ENCODE measurements at places on chromosomes 16 and 17.
A peak's percentile ranks its signal among the peaks of the same experiment; 100 is the strongest.

- no peak for DNase-seq
- H3K27ac ChIP-seq = peak overlapping the region; percentile 33
- H3K27me3 ChIP-seq = no peaks in the 10 kb centered on the region
Observed at GRCh38 chr16:11677451-11677951, 9.2 kb downstream of the SNN start.

DNA sequence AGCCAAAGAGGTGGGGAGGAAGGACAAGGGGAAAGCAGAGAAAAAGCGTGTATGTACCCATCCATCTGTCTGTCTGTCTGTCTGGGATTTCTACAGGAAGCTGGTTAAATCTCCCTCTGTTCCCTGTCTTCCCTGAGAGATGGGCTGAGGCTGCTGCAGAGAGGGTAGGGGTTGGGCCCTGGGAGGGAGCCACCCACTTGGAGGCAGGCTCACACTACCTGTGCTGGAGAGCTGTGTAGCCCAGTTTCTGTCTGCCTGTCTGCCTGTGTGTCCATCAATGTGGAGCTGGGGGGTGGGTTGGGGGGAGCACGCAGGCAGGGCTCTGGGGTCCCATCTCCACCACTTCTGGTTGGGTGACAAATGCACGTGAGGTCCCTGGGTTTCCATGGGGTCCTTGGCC lies 18.6 kb upstream of the C17orf113 start:
- no peak overlapping the region for H3K4me3 ChIP-seq
- DNase-seq = no peak
- peaks cover 12% of the 10 kb centered on the region for H3K27me3 ChIP-seq
- no peak overlapping the region for H3K27ac ChIP-seq
- no peaks in the 10 kb centered on the region for H3K36me3 ChIP-seq
- H3K4me1 ChIP-seq = no peaks in the 10 kb centered on the region

GRCh38 chr17:40457964-40458791 lies 14.9 kb downstream of the IGFBP4 start:
- no peak for DNase-seq
- peaks cover 13% of the 10 kb centered on the region for H3K4me1 ChIP-seq
- no peak overlapping the region for H3K27ac ChIP-seq
- H3K27me3 ChIP-seq = no peaks in the 10 kb centered on the region
- peaks cover 3% of the 10 kb centered on the region for H3K36me3 ChIP-seq
- H3K4me3 ChIP-seq = no peak overlapping the region

GRCh38 chr17:19238167-19238505 lies 970 bp downstream of the EPN2 start:
- DNase-seq = peak; percentile 79
- peaks cover 10% of the 10 kb centered on the region for H3K4me1 ChIP-seq
- peak overlapping the region; percentile 91 for H3K4me3 ChIP-seq
- H3K36me3 ChIP-seq = no peaks in the 10 kb centered on the region

DNA sequence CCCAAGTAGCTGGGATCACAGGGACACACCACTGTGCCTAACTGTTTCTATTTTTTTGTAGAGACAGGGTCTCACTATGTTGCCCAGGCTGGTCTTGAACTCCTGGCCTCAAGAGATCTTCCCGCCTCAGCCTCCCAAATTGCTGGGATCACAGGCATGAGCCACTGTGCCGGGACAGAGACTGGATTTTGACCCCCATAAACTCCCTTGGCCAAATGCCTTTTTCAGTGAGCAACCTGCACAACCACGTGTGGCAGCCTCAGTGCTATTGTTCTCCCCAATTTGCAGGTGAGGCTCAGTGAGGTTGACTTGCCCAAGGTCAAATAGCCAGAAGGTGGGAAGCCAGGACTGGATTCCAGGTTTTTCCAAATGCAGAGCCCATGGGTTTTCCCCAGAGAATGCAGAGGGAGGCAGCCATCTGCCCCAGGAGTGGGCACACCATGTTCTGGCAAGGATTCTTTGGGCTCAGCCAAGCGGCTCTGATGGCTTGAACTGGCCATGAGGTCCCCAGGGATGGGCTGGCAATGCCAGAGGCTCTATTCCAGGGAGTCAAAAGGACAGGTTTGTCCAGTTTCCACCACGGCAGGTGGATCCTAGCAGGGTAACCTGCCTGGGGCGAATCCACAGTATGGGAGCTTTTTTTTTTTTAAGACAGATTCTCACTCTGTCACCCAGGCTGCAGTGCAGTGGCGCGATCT lies 1.8 kb downstream of the IL27 start:
- no peak overlapping the region for H3K4me3 ChIP-seq
- peaks cover 27% of the 10 kb centered on the region for H3K4me1 ChIP-seq
- no peak overlapping the region for H3K27ac ChIP-seq
- H3K27me3 ChIP-seq = no peaks in the 10 kb centered on the region

GRCh38 chr16:14510939-14511799 lies 118.9 kb downstream of the PARN start:
- no peak for DNase-seq
- peaks cover 3% of the 10 kb centered on the region for H3K36me3 ChIP-seq
- no peaks in the 10 kb centered on the region for H3K27me3 ChIP-seq
- no peak overlapping the region for H3K4me3 ChIP-seq

GRCh38 chr17:12041312-12041711 lies 20.6 kb downstream of the MAP2K4 start:
- DNase-seq = no peak
- no peaks in the 10 kb centered on the region for H3K27me3 ChIP-seq
- H3K36me3 ChIP-seq = no peaks in the 10 kb centered on the region
- H3K4me1 ChIP-seq = peaks cover 3% of the 10 kb centered on the region
- H3K27ac ChIP-seq = no peak overlapping the region

DNA sequence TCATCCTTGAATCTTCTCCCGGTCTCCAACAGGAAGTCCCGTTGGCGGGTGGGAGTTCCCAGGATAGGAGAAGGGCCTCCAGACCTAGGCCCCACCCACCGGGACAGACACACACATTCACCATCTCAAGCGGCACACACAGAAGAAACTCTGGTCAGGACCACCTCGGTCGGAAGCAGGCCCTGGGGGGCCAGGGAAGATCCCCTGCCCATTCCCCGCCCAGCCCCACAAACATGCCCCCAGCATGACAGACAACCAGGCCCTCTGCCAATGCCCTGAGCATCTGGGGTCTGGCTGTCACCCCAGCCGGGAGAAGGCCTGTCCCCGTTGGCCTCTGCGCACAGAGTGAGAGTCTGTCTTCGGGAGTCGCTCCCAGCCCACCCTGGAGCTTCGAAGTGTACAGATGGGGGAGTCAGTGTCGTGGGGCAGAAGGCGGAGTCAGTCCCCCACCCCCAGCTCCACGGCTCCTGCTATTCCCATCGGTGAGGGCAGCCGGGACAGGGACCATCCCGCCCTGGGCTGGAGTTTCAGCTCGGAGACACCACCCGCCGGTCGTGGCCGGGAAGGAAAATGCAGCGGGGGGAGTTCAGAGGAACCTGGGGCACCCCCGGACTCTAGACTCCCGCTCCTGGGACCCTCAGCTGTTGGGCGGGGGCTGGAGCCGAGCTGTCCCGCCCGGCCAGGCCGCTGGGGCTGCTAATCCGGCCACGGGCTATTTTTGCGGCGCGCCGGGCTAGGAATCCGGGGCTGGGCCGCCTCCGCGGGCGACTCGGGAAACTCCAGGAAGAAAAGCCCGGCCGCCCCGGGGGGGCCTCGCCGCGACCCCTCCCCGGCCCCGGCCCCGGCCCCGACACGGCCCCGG lies 660 bp downstream of the RHBDF1 start:
- no peaks in the 10 kb centered on the region for H3K36me3 ChIP-seq
- H3K4me1 ChIP-seq = peaks cover 64% of the 10 kb centered on the region
- peak overlapping the region; percentile 68 for H3K4me3 ChIP-seq
- no peaks in the 10 kb centered on the region for H3K27me3 ChIP-seq

DNA sequence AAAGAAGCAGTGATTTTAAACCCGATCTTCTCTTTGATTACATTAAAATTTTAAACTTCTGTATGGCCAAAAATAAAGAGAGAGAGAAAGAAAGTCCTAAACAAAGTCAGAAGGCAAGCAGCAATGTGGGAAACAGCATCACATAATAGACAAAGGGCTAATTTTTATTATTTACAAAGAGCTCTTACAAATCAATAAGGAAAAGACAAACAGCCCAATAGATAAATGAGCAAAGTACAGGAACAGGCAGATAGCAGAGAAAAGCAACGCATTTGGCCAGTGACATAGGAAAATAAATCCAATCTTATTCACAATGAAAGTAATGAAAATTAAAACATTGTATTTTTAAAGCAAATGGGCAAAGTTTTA lies 93.1 kb downstream of the SALL1 start:
- no peaks in the 10 kb centered on the region for H3K36me3 ChIP-seq
- H3K4me3 ChIP-seq = no peak overlapping the region
- no peak for DNase-seq
- H3K4me1 ChIP-seq = no peaks in the 10 kb centered on the region
- no peaks in the 10 kb centered on the region for H3K27me3 ChIP-seq
- H3K27ac ChIP-seq = no peak overlapping the region

GRCh38 chr17:6286233-6286632 lies 148.7 kb downstream of the AIPL1 start:
- no peaks in the 10 kb centered on the region for H3K27me3 ChIP-seq
- H3K27ac ChIP-seq = no peak overlapping the region
- H3K4me1 ChIP-seq = no peaks in the 10 kb centered on the region
- DNase-seq = no peak
- no peak overlapping the region for H3K4me3 ChIP-seq

DNA sequence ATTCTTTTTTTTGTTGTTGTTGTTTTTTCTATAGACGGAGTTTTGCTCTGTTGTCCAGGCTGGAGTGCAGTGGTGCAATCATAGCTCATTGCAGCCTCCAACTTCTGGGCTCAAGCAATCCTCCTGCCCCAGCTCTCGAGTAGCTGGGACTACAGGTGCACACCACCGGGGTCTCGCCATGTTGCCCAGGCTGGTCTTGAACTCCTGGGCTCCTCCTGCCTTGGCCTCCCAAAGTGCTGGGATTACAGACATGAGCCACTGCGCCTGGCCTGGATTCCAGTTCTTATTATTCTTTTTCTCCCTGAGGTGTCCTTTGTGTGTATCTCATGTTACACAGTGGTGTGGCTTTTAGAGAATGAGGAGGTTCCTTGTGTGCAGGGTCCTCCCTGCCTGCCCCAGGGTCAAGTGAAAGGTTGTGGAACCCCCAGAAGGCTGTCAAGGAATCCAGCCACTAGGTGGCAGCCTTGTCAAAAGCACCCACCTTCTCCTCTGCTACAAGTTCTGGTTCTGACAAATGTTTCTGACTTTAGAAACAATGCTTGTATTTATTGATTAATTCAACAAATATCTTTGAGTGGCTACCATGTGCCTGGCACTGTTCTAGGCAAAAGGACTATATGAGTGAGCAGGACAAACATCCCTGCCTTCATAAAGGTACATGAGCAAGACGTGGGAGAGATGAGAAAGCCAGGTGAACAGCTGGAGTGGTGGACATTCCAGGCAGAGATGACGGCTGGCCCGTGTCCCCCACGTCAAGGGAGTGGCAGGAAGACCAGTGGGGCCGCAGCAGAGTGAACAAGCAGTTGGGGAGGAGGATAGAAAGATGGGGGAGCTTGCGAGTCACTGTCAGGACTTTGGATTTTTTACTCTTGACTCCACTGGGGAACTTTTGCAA lies 112.4 kb downstream of the SPECC1 start:
- no peaks in the 10 kb centered on the region for H3K4me1 ChIP-seq
- no peaks in the 10 kb centered on the region for H3K27me3 ChIP-seq
- H3K36me3 ChIP-seq = no peaks in the 10 kb centered on the region
- no peak overlapping the region for H3K27ac ChIP-seq
- H3K4me3 ChIP-seq = no peak overlapping the region

- H3K4me1 ChIP-seq = no peaks in the 10 kb centered on the region
- H3K36me3 ChIP-seq = no peaks in the 10 kb centered on the region
- no peak overlapping the region for H3K4me3 ChIP-seq
- DNase-seq = no peak
Observed at GRCh38 chr17:27153005-27153404, 140.9 kb upstream of the WSB1 start.

GRCh38 chr17:16446338-16446983 lies 31.1 kb downstream of the TRPV2 start:
- peaks cover 32% of the 10 kb centered on the region for H3K4me1 ChIP-seq
- peaks cover 77% of the 10 kb centered on the region for H3K36me3 ChIP-seq
- no peak for DNase-seq
- no peak overlapping the region for H3K27ac ChIP-seq
- H3K4me3 ChIP-seq = no peak overlapping the region
- H3K27me3 ChIP-seq = no peaks in the 10 kb centered on the region
